ENCODE measurements at places on chromosomes 5 and 9. TPM values are rescaled to one million over a fixed set of nuclear protein-coding genes. Genes with fewer than 3 reads are reported as not detected.

The SPEF2 gene
- total RNA-seq = 5.7 TPM

The TENT4A gene
- total RNA-seq = 13.2 TPM

The NME5 gene
- total RNA-seq = 6.0 TPM

The LMNB1 gene
- 39.2 TPM for total RNA-seq

The HMCN2 gene
- not detected for total RNA-seq

The PLEKHG4B gene
- not detected for total RNA-seq

The CCDC183 gene
- total RNA-seq = not detected

The CARTPT gene
- not detected for total RNA-seq

The C5orf63 gene
- 4.0 TPM for total RNA-seq

The MEIKIN gene
- total RNA-seq = not detected

The AQP7 gene
- total RNA-seq = 0.09 TPM

The RUFY1 gene
- total RNA-seq = 143 TPM

The GLRA1 gene
- total RNA-seq = not detected

The MYOT gene
- total RNA-seq = not detected

The PCDHA12 gene
- total RNA-seq = 0.09 TPM

The SLC6A18 gene
- not detected for total RNA-seq

The CDKN2B-AS1 gene
- total RNA-seq = 6.4 TPM

The PCDHGC3 gene
- 53.7 TPM for total RNA-seq

The HACD4 gene
- 4.8 TPM for total RNA-seq

The CBY3 gene
- total RNA-seq = not detected

- DNase-seq = no peak
Observed at GRCh38 chr9:94533155-94533554, 21.7 kb upstream of the PCAT7 start.

DNA sequence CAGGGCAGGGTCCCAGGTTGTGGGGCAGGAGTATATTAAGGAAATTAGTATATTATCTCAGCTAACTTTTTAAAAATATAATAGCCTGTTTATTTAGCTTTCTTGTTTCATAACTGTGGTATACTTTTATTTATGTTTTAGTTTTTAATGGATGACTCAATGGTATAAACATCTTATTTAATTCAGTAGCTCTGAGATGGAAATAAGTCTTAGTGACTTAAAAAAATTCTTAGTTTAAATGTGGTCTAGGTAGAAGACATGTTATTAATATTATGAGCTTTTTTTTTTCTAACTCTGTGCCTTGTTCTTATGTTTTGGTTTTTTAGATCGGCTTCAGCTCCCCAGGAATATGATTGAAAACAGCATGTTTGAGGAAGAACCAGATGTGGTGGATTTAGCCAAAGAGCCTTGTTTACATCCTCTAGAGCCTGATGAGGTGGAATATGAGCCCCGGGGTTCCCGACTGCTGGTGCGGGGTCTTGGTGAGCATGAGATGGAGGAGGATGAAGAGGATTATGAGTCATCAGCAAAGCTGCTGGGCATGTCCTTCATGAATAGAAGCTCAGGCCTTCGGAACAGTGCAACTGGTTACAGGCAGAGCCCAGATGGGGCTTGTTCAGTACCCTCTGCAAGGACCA is 43.1 kb downstream of the LNPEP start:
- DNase-seq = no peak

DNA sequence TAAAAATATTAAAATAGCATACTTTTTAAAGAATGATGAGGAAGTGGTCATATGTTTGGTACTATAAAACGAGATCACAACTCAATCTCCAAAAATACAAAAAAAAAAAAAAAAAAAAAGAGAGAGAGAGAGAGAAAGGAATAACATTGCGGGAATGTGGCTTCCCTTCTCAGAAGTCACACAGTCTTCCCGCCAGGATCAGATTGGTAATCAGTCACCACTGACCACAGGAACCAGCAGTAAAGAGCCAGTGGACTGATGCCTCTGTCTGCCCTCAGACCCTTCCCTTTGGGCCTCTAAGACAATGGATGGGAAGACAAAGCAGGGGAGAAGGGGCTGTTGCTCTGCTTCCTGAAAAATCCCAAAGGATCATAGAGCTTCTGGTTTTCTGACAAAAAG is 104.9 kb downstream of the KLHL3 start:
- no peak for DNase-seq

DNA sequence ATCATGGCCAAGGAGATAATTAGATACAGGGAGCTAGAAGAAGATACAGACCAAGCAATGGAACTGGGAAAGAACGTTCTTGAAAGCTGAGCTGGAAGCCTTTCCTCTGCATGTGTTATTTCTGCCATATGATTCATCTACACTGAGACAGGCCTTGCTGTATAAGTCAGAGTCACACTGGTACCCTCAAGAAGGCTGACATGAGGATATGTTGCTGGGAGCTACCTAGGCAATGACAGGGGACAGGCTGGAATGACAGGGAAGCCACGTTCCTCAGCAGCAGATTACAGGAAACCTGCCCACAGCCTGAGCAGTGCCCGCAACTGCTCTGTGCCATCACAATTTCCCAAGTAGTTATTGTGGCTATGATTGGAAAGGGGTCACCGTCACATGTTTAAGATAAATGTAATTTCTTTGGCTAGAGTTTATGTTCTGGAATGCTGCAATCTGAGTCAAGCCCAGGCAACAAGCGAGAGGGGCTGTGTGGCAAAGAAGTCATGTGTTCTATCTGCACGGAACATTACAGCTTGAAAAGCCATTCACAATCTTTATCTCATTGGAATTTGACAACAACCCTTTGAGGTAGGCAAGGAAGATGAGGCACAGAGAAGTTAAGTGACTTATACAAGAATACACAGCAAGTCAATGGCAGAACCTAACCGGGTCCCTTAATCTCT is 108.2 kb downstream of the TTLL11 start:
- peak; percentile 97 for DNase-seq

DNA sequence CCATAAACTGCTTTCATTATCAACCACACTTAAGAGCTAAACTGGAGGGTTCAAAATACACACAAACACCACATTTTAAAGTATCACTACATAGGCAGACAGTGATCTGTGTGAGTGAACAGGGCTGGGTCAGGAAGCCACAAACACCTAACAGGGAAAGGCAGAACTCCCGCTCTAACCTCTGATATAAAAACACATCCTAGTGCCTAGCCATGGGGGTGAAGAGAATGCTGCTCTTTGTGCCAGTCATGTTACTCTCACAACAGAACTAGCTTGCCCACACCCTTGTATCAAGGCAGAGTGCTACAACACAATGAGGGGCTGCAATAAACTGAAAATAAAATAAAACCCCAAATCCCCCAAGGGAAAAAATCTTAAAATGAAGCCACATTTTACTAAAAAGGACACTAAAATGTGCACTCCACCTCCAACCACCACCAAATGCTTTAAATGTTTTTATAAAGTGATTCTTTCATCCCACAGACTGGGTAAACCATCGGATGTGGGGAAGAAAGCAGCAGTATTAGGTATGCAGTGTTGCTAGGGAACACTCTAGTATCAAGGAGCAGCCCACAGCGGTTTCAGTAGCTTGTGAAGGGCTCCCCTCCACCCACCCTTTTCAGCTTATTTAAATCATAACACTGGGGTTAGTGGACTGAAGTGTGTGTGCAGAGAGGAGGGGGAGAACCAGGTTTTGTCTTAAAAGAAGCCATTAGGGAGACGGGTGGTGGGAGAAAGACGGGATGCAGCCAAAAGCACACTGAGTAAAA is 64.5 kb downstream of the TMEM161B start:
- no peak for DNase-seq

GRCh38 chr9:131625508-131625787 is 80.1 kb downstream of the PRRT1B start:
- DNase-seq = no peak

DNA sequence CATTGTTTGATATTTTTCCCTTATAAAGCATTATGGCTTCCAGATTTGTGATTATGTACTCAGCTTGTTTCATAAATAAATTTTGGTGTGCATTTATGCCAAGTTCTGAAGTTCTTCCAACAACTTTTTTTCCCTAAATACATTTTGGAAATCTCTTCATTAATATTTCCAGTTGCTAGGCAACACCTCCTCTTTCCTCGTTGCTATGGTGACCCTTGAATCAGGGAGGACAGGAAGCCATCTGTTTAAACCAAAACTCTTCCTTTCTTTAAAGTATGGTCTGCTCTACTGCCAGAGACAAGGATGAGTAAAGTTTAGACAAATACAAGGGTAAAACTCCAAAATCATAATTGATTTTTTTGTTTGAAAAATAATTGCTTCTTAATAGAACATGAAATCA is 779.3 kb downstream of the CDH9 start:
- DNase-seq = no peak

GRCh38 chr9:112755675-112756074 is 5.1 kb downstream of the SNX30 start:
- DNase-seq = peak; percentile 60

- no peak for DNase-seq
Observed at GRCh38 chr5:64637144-64637543, 53.2 kb upstream of the SHISAL2B start.

GRCh38 chr9:69940674-69941073 is 103.0 kb upstream of the MAMDC2 start:
- no peak for DNase-seq

DNA sequence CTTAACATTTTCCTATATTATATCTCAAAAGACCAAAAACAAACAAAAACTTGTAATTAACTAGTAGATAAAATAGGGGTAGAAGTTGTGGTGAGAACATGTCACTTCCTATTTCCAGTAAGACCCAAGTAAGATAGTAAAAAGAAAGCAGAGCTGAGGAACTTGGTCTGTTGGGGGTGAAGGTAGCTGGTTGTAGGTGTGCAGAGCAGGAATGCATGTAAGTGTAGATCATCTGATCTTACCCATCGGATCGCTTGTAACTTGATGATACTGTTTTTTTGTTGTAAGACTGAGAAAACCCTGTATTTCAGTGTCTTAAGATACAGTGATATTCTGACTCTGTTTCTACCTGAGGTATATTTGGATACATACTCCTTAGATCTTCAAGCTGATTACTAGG is 5.7 kb downstream of the SRP19 start:
- no peak for DNase-seq

DNA sequence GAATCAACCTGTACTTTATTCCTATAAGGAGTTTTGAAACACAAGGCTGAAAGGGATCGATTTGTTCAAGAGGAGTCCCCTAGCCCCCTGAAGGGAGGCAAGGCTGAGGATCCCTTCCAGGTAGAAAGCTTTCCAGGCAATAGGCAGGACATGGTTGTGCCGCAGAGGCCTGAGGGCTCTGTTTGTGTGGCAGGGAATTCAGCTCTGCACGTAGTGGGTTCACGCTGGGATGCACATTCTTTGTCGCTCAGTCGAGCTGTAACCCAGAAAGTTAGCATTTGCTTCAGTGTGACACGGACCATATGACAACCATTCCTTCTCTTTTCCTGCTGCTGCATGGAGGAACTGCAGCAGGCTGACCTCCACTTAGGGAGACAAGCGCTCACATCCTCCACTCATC is 65.6 kb upstream of the TRIO start:
- DNase-seq = no peak

DNA sequence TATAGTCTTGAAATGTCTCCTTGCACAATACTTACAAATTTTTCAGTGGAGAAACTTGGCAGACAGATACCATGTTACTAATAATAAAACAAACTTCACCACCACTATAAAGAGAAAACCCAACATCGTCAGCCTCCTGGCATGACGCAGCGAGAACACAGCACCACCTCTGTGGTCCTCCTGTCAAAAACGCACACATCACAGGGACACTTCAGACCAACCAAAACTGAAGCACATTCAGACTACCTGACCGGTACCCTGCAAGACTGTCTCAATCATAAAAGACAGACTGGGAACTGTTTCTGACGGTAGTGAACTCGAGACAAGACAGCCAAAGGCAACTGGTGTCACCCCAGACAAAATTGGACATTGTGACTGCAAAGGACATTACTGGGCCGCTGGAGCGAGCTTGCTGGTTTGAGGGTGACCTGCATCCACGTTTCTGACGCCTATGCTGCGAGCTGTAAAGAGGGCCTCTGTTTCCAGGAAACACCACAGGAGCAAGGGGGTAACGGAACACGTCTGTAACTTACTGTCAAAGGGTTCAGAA is 34.4 kb downstream of the NSUN2 start:
- peak; percentile 58 for DNase-seq

GRCh38 chr5:135372654-135373381 is 26.2 kb downstream of the MACROH2A1 start:
- no peak for DNase-seq

DNA sequence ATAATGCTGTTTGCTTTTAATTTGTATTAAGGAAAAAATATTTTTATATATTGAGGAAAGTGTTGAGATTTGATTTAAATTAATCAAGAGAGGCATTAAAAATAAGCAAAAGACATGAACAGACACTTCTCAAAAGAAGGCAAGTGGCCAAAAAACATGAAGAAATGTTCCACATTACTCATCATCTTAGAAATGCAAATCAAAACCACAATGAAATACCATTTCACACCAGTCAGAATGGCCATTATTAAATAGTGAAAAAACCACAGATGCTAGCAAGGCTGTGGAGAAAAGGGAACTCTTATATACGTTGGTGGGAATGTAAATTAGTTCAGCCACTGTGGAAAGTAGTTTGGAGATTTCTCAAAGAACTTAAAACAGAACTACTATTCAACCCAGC is 45.9 kb downstream of the RANBP17 start:
- DNase-seq = peak; percentile 16

DNA sequence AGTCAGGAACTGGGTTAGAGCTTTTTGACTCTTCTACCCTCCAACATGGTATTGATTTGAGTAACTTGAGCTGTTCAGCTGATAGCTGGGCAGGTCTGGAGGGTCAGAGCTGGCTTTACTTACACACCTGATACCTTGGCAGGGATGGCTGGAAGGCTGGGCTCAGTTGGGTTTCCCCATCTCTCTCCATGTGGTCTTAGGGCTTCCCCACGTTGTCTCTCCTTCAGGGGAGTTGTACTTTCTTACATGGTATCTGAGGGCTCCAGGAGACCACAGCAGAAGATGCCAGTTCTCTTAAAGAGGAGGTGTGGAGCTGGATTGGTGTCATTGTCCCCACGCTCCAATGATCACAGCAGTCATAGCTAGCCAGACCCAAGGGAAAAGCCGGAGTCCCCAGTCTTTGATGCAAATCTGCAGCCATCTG is 25.6 kb downstream of the ISOC1 start:
- no peak for DNase-seq

- no peak for DNase-seq
Observed at GRCh38 chr5:96809921-96810320, 2.2 kb upstream of the ERAP1 start.

- DNase-seq = no peak
Observed at GRCh38 chr5:180601591-180602480, 10.5 kb upstream of the SCGB3A1 start.

All from fibroblast of the aortic adventitia (primary cell).